GM23338 (cell line): ENCODE measurements at places on chromosomes 11 and 22. TPM values are rescaled to one million over a fixed set of nuclear protein-coding genes. Genes with fewer than 3 reads are reported as not detected.

The SPDYC gene
- not detected in 2 replicates for total RNA-seq

The TMEM25 gene
- 17.7 and 25.4 TPM in 2 replicates for total RNA-seq

The WT1 gene
- total RNA-seq: 0.16 and 0.21 TPM in 2 replicates

The LGR4 gene
- total RNA-seq: 91.7 and 99.6 TPM in 2 replicates

The FAT3 gene
- total RNA-seq: 64.2 and 78.0 TPM in 2 replicates

The OR4A16 gene
- total RNA-seq: not detected in 2 replicates

The MICAL2 gene
- total RNA-seq: 1.4 and 1.7 TPM in 2 replicates

The OR56A3 gene
- not detected in 2 replicates for total RNA-seq

The TALDO1 gene
- 339 and 353 TPM in 2 replicates for total RNA-seq

The OR52A5 gene
- 0.24 and 0.39 TPM in 2 replicates for total RNA-seq

The DNAJB13 gene
- 0.14 TPM in 1 of 2 replicates, not detected in the other for total RNA-seq

The CCDC73 gene
- 0.08 TPM in 1 of 2 replicates, not detected in the other for total RNA-seq

The DMC1 gene
- total RNA-seq: 5.0 and 8.0 TPM in 2 replicates

The CHRDL2 gene
- 0.16 and 0.21 TPM in 2 replicates for total RNA-seq

The PIH1D2 gene
- total RNA-seq: 0.16 and 0.80 TPM in 2 replicates

The BTG4 gene
- total RNA-seq: 0.31 TPM in 1 of 2 replicates, not detected in the other

The C11orf21 gene
- total RNA-seq: not detected in 2 replicates

The APOA5 gene
- total RNA-seq: 0.16 and 0.35 TPM in 2 replicates

The APOL5 gene
- total RNA-seq: not detected in 2 replicates

The VSTM5 gene
- 0.66 and 0.70 TPM in 2 replicates for total RNA-seq

The PDE2A gene
- 8.2 and 16.2 TPM in 2 replicates for total RNA-seq

The MYEOV gene
- 0.14 and 0.70 TPM in 2 replicates for total RNA-seq

The OR52E8 gene
- total RNA-seq: 0.21 TPM in 1 of 2 replicates, not detected in the other

The OR52K1 gene
- total RNA-seq: not detected in 2 replicates

The UBE2L6 gene
- total RNA-seq: 42.2 and 52.0 TPM in 2 replicates

The OR51B4 gene
- total RNA-seq: not detected in 2 replicates

The HBD gene
- total RNA-seq: not detected in 2 replicates

The TSPAN18 gene
- total RNA-seq: 10.6 and 12.0 TPM in 2 replicates

The CLNS1A gene
- 204 and 208 TPM in 2 replicates for total RNA-seq

The COPB1 gene
- 94.7 and 104 TPM in 2 replicates for total RNA-seq

The FEN1 gene
- 89.0 and 96.3 TPM in 2 replicates for total RNA-seq

The PRAME gene
- total RNA-seq: not detected in 2 replicates

The RASD2 gene
- 3.2 and 3.6 TPM in 2 replicates for total RNA-seq

The TREH gene
- total RNA-seq: not detected in 2 replicates

The GAL3ST1 gene
- total RNA-seq: 9.2 and 13.3 TPM in 2 replicates

The PIK3C2A gene
- 117 and 123 TPM in 2 replicates for total RNA-seq

The PNPLA3 gene
- 17.3 and 23.4 TPM in 2 replicates for total RNA-seq

The GRAP2 gene
- 0.42 TPM in 1 of 2 replicates, not detected in the other for total RNA-seq

The NUDT8 gene
- total RNA-seq: 5.0 and 6.6 TPM in 2 replicates

The SYT12 gene
- 2.5 and 3.1 TPM in 2 replicates for total RNA-seq

The SEZ6L gene
- total RNA-seq: 0.24 TPM in 1 of 2 replicates, not detected in the other

The PLEKHB1 gene
- total RNA-seq: 10.3 and 20.1 TPM in 2 replicates

The HPX gene
- 0.50 and 0.63 TPM in 2 replicates for total RNA-seq

The FAM180B gene
- total RNA-seq: not detected in 2 replicates

The DEPDC7 gene
- 10.9 and 15.3 TPM in 2 replicates for total RNA-seq

The OR56A1 gene
- 0.35 and 0.97 TPM in 2 replicates for total RNA-seq

The OR4C12 gene
- total RNA-seq: not detected in 2 replicates

The TMPRSS6 gene
- not detected in 2 replicates for total RNA-seq

The DTX4 gene
- 13.8 and 14.7 TPM in 2 replicates for total RNA-seq

The LIF gene
- 3.6 and 5.9 TPM in 2 replicates for total RNA-seq

The C11orf87 gene
- total RNA-seq: 0.31 and 0.56 TPM in 2 replicates

The CTSD gene
- total RNA-seq: 198 and 251 TPM in 2 replicates

The ACCS gene
- 6.6 and 12.0 TPM in 2 replicates for total RNA-seq

The MPEG1 gene
- total RNA-seq: not detected in 2 replicates
